Stimulated activated CD4-positive, alpha-beta T cell treated with anti-CD3 and anti-CD28 coated beads, Interleukin-4, amount 100 ng/mL, for 1 hour (primary cell): ENCODE measurements at places on chromosomes 4 and X.

GRCh38 chrX:46918434-46918833 is 6.2 kb downstream of the JADE3 start:
- no peak for DNase-seq

GRCh38 chrX:56468441-56468840 is 95.0 kb upstream of the UBQLN2 start:
- DNase-seq = no peak

GRCh38 chrX:123797543-123798447 is 62.1 kb upstream of the XIAP start:
- no peak for DNase-seq

- DNase-seq = no peak
Measured at GRCh38 chr4:154616731-154617130, 4.3 kb upstream of the FGG start.

DNA sequence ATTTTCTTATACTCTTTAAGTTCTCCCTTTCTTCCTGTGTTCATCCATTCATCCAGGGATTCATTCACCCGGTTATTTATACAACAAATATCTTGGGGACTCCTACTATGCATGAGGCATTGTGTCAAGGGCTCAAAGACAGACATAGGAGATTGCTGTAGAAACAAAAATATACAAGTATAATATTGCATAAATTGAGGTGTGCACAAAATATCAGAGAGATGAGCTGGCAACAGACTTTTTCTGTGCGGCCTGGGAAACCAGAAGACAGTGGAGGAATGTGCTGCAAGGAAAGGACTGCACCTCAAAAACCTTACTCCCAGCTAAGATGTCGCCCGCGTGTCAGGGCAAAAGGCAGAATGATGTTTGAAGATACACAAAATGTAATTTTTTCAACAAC is 9.6 kb downstream of the OTOP1 start:
- DNase-seq = no peak

DNA sequence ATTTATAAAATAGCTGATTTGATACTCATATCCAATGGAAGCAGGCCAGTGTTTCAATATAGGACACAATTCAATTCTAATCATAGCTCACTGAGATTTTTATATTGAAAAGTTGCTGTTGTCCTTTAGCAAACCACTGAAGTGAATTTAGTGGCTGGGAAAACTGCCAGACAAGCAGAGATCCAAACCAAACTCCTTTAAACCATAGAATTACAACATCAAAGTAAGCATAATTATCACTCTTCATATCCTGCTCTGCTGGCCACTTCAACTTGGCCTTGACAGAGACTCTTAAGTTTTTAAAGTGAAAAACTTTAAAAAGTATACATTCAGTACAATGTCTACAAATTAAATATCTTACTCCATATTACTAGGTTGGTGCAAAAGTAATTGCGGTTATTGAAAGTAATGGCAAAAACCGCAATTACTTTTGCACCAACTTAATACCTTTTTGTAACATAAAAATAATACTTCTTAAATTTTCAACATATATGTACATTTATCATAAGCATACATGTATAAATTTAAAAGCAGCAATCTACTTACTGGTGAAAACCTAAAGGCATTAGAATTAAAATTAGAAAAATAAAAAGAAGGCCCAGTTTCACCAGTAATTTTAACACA is 433.0 kb downstream of the PCDH10 start:
- no peak for DNase-seq

DNA sequence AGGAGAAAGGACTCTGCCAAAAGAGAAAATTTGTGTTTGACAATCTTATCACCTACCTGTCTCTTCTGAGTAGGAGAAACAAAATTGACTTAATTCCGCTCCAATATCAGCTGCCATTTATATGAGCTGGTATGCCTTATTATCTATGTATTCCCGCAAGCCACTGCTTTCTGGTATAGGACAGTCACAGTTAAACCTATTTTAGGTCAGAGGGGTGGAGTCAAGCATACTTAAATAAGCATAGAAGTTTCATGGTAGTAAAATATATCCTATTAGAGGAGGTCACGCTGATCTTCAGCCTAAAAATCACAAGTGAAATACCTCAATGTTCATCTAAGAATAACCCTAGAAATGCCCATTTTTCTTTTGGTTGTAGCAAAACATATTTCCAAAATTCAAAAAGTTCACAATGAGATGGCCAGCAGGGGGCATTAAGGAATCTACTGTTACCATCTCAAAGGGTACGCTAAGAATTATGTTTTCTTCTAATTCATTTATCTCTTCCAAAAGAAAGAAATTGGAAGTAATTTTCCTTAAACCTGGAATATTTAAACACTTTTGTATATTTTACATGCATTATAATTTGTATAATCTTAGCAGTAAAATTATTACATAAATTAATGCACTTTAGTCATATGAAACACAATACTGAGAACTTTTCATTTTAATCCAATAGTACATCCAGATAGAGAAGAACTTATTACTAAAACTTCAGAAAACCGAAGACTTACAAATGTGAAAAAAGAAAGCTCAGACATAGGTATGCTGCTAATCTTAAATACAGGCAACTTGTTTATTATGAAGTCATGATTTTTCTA is 10.5 kb downstream of the PPAT start:
- no peak for DNase-seq

- no peak for DNase-seq
Measured at GRCh38 chr4:10050261-10050661, 29.0 kb upstream of the SLC2A9 start.

DNA sequence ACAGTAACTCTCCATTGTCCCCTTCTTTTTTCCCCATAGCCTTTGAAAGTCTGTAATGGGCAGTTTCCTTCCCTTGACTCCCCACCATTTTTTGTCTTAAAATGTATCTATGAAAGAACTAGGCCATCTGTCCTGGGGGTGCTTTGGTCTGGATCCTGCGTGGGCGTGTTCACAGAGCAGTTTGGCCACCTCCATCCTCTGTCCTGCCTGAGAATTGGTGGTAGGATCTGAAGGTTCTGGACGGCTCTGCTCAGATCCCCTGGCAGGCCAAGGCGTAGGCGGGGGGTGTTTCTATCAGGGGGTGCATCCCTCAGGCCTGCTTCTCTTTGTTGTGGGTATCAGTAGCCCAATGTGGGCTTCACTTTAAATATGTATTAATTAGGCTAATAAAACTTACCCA is 107.1 kb downstream of the FAM193A start:
- no peak for DNase-seq

GRCh38 chr4:6617246-6617645 is 23.2 kb upstream of the MRFAP1 start:
- no peak for DNase-seq
